Placental epithelial cell (primary cell): ENCODE measurements at places on chromosomes 6 and 20. TPM values are rescaled to one million over a fixed set of nuclear protein-coding genes. Genes with fewer than 3 reads are reported as not detected.

COL9A3 gene
- total RNA-seq = 3.1 and 7.0 TPM in 2 replicates

MEI4 gene
- 0.22 TPM in 1 of 2 replicates, not detected in the other for total RNA-seq

CLPSL2 gene
- not detected in 2 replicates for total RNA-seq

PTPRT gene
- total RNA-seq = 0.22 and 0.39 TPM in 2 replicates

NRN1 gene
- total RNA-seq = 0.39 TPM in 1 of 2 replicates, not detected in the other

SLC44A4 gene
- 0.11 TPM in 1 of 2 replicates, not detected in the other for total RNA-seq

KHDC1L gene
- total RNA-seq = not detected in 2 replicates

PLEKHG1 gene
- total RNA-seq = 1.5 and 3.1 TPM in 2 replicates

MROH8 gene
- total RNA-seq = 3.1 and 5.3 TPM in 2 replicates

TFAP2C gene
- 39.7 and 46.0 TPM in 2 replicates for total RNA-seq

CST9 gene
- not detected in 2 replicates for total RNA-seq

RBPJL gene
- total RNA-seq = not detected in 2 replicates

RAET1G gene
- total RNA-seq = 0.43 and 0.79 TPM in 2 replicates

RIN2 gene
- 56.7 and 57.3 TPM in 2 replicates for total RNA-seq

RCAN2 gene
- not detected in 2 replicates for total RNA-seq

TBXT gene
- not detected in 2 replicates for total RNA-seq

IL17A gene
- total RNA-seq = not detected in 2 replicates

BEND6 gene
- total RNA-seq = 12.6 and 20.6 TPM in 2 replicates

LAMA4 gene
- total RNA-seq = 0.22 and 1.2 TPM in 2 replicates

EPHA7 gene
- under 0.01 and 0.11 TPM in 2 replicates for total RNA-seq

C20orf204 gene
- total RNA-seq = 1.6 and 2.0 TPM in 2 replicates
